PC-9 (cell line): ENCODE measurements at places on chromosomes 12 and 14.

DNA sequence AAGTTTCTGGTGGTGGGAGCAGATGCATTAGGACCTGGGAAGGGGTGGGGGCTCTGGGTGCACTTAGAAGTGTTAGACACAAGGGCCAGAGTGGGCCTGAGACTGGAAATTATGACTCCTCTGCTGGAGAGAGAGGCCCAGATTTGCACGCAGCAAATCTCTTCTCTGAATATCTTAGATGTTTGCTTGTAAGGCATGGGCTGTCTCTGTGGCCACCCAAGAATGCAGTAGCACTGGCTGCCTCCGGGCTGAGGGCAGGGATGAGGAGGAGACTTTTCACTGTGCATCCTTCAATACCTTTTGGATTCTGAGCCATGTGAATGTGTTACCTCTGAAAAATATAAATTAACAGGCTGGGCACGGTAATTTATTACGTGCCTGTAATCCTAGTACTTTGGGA, 14.0 kb upstream of the RABGGTA start:
- no peak for DNase-seq

GRCh38 chr14:82757776-82758175, 1224.1 kb upstream of the SEL1L start:
- DNase-seq = no peak

DNA sequence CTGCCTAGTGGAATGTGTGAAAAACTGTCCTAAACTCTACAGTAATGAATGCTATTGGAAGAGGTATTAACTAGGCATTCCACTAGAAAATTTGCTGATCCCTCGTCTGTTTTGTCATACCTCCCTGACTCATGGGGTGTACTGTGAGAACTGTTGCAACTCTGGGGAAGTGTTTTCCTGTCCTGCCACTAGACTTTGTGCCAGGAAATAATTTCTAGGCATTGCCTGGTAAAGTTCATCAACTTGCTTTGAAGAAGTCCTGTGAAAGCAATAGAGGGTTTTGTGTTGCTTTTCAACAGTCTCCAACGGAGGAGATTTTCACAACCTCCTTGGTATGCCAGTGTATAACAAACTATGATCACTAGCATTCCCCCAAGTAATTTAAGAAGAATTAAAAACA, 139.9 kb downstream of the AKAP6 start:
- DNase-seq = peak; percentile 79

DNA sequence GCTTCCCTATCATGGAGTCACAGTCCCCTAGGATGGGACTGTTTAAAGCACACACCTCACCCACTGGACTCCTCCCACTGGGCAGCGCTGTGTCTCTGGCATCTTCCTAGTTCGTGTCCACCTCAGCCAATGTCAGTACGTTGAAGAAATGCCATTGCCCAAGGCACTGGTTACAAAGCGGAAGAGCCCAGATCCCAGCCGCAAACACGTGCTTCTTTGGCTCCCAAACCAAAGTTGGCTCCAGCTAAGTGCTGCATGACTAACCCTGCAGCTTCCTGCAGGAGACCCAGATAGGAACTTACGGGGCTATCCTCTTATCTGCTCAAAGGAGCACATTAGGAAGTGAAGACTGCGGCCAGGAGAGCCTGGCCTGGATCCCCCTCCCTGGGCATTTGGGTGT, 9.3 kb downstream of the SYNE3 start:
- peak; percentile 91 for DNase-seq

- DNase-seq = no peak
Observed at GRCh38 chr12:33587354-33587753, 147.7 kb upstream of the SYT10 start.

GRCh38 chr12:45130881-45131281, 80.0 kb upstream of the DBX2 start:
- DNase-seq = peak; percentile 79
